ENCODE measurements at places on chromosomes 3 and 15. TPM values are rescaled to one million over a fixed set of nuclear protein-coding genes. Genes with fewer than 3 reads are reported as not detected.

Gene PSTPIP1
- total RNA-seq: 238 TPM

Gene CPNE9
- total RNA-seq: 1.1 TPM

Gene GADL1
- total RNA-seq: not detected

Gene SCAMP5
- 0.22 TPM for total RNA-seq

DNA sequence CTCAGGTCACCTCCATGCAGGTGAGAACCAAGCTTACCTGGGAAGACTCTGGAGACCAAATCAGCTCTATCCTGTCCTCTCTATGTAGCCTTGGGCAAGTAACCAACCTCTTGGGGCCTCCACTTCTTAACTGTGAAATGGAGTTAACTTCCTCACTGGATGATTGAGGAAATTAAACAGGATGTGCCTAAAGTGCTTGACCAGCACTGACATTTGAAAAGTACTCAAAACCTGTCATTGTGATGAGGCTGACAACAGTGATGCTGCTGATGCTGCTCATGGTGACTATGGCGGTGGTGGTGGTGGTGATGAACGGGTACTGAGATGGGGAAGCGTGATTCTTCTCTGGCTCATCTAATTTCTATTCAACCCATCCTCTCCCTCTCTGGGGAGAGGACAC, 22.3 kb downstream of the VIPR1 start:
- peaks cover 2% of the 10 kb centered on the region for H3K36me3 ChIP-seq
- H3K4me1 ChIP-seq: peaks cover 33% of the 10 kb centered on the region
- no peak for DNase-seq
- no peak overlapping the region for H3K27ac ChIP-seq
- no peak overlapping the region for H3K4me3 ChIP-seq

- no peak for DNase-seq
- H3K4me1 ChIP-seq: peaks cover 3% of the 10 kb centered on the region
- peaks cover 4% of the 10 kb centered on the region for H3K36me3 ChIP-seq
- no peak overlapping the region for H3K4me3 ChIP-seq
- no peak overlapping the region for H3K27ac ChIP-seq
Measured at GRCh38 chr3:148975696-148976095, 15.6 kb upstream of the GYG1 start.

GRCh38 chr15:97459771-97460170, 500.7 kb upstream of the ARRDC4 start:
- no peaks in the 10 kb centered on the region for H3K27me3 ChIP-seq
- no peaks in the 10 kb centered on the region for H3K36me3 ChIP-seq
- H3K4me1 ChIP-seq: no peaks in the 10 kb centered on the region
- DNase-seq: no peak
- H3K27ac ChIP-seq: no peak overlapping the region

- H3K4me3 ChIP-seq: no peak overlapping the region
- H3K36me3 ChIP-seq: no peaks in the 10 kb centered on the region
- H3K27me3 ChIP-seq: peaks cover 26% of the 10 kb centered on the region
Measured at GRCh38 chr15:86231864-86232721, 152.4 kb downstream of the AGBL1 start.

DNA sequence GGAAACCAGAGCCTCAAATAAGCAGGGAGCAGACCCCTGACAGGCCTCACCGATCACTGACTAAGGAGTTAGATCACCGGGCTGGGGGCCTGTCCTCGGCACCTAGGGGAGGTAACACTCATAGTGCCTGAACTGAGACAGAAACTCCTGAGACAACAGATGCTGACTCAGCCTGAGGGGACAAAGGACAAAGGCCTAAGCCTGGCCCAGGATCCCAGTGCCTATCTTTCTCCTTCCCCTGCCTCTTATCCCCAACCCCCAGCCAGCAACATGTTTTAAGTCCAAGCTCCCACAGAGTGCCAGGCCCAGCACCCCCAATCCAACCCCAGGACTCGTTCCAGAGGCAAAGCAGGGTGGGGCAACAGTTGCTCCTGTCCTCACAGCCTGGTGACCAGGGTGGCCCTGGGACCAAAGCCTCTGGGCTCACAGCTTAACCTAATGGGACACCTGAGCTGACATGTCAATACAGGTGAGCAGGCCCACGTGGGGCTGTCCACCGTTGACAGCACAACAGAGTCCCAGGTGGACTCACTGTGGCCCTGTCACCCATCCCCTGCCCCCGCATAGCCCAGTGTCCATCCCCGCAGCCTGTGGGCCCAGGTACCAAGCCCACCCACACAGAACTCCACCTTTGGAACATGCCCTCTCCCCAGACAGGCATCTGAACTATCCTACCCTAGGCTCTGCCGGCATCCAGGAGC, 37.4 kb downstream of the ADCY5 start:
- no peak overlapping the region for H3K27ac ChIP-seq
- H3K36me3 ChIP-seq: no peaks in the 10 kb centered on the region
- H3K27me3 ChIP-seq: peaks cover 7% of the 10 kb centered on the region
- no peaks in the 10 kb centered on the region for H3K4me1 ChIP-seq

- DNase-seq: no peak
- H3K4me3 ChIP-seq: no peak overlapping the region
- H3K36me3 ChIP-seq: no peaks in the 10 kb centered on the region
- H3K4me1 ChIP-seq: peaks cover 18% of the 10 kb centered on the region
- no peak overlapping the region for H3K27ac ChIP-seq
Measured at GRCh38 chr3:10392906-10393461, 72.1 kb upstream of the SEC13 start.

GRCh38 chr3:26621906-26622620, 509 bp upstream of the LRRC3B start:
- H3K27ac ChIP-seq: no peak overlapping the region
- peaks cover 2% of the 10 kb centered on the region for H3K4me1 ChIP-seq
- no peaks in the 10 kb centered on the region for H3K36me3 ChIP-seq
- H3K4me3 ChIP-seq: no peak overlapping the region
- peaks cover 37% of the 10 kb centered on the region for H3K27me3 ChIP-seq
